ENCODE measurements at places on chromosomes 2 and 18. TPM values are rescaled to one million over a fixed set of nuclear protein-coding genes. Genes with fewer than 3 reads are reported as not detected.

DNA sequence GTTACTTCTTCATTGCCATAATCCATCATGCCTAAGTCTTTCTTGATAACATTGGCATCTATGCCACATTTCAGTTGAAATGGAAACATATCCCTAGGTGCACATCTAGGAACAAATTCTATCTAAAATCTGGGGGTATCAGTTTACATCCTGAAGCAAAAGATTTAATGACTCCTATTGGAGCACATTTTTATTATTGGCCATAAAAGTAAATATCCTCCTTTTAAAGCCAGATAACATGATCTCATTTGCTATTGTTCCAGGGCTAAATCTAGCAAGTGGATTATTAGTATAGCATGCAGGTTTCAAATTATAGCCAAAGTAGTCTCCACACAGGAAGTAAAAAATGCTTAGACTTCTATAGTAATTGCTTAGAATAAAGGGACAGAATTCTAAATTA lies 193.2 kb downstream of the CDH2 start:
- DNase-seq = no peak

- no peak for DNase-seq
Measured at GRCh38 chr18:61435064-61435652, 101.9 kb downstream of the CDH20 start.

- DNase-seq = no peak
Measured at GRCh38 chr2:48572816-48573215, 42.9 kb downstream of the STON1 start.

- no peak for DNase-seq
Measured at GRCh38 chr2:125227843-125228392, 1202.8 kb downstream of the CNTNAP5 start.

DNA sequence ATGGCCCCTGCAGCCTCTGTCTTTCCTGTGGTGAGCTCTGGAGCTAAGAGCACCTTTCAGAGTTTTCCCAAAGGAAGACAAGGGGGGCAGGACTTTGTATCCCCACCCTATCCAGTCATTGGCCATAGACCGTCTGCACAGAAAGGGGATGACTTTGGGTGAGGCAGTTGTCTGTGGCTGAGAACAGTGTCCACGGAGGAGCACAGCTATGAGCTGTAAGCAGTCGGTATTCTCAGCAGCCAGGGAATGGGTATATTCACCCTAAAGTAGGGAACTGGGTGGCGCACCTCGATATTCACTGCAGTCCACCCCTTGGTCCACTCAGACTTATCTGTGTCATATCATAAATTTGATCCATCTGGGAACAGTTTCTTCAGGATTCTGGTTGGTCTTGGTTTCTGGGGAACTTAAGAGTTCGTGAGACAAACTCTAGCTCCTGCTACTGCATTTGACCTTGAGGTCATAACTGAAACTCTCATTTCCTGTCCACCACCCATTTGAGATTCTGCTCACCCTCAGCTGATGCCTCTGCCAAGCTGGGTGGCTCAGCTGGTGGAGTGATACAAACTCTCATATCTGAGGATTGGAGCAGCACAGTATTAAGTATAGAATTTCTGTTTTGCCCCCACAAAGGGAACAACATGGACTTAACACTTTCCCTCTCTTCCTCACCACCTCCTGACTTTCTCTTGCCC lies 45.2 kb upstream of the SCG2 start:
- no peak for DNase-seq

GRCh38 chr2:61175036-61175435 lies 13.0 kb downstream of the C2orf74 start:
- no peak for DNase-seq

DNA sequence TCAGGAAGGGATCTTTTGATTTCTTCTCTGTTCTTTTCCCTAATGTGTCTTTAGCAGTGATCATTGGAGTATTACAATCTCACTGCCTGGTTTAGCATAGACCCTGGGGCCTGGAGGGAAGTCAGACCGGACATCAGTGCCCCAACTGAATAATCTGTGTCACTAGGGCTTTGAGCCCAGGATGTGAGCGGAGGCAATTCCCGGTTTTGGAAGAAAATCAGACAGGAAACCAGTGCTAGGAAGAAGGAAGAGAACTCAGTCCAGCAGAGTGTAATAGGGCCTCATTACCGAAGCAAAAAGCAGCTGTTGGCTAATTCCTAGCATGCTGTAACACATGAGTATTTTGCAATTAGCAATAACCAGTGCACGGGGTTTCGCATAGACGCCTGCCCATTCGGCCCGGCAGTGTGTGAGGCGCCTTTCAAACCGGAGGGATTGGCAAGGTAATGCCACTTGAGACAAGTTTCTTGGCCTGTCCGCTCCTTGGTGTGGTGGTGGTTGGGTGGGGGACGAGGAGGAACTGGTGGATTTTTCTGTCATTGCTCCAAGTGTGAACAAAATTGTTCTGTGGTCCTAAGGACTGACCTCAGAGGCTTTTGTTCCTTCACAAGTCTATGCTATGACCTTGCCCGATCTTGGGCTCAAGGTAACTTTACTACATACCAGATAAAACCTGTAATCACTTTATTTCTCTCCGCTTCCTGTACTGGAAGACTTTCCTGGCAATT lies 2.8 kb downstream of the FOSL2 start:
- DNase-seq = peak; percentile 59

DNA sequence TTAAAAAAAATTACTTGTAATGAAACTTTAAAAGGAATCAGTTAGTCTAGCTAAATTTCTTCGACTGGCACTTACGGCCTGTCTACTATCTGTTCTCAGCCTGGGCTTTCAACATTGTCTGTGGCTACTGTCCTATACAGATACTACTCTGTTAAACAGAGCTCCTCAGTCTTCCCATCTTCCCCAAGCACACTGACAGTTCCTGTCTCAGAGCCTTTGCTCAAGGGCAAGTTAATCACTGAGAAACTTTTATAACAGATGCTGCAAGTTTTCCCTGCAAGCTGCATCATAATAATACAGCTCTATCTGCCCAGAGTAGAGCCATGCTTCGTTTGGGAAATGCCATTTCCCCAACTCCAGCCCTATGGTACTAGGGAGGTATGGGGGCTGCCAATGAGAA lies 11.3 kb upstream of the YPEL5 start:
- DNase-seq = no peak

- DNase-seq = peak; percentile 42
Measured at GRCh38 chr2:12819103-12819475, 102.4 kb downstream of the TRIB2 start.

DNA sequence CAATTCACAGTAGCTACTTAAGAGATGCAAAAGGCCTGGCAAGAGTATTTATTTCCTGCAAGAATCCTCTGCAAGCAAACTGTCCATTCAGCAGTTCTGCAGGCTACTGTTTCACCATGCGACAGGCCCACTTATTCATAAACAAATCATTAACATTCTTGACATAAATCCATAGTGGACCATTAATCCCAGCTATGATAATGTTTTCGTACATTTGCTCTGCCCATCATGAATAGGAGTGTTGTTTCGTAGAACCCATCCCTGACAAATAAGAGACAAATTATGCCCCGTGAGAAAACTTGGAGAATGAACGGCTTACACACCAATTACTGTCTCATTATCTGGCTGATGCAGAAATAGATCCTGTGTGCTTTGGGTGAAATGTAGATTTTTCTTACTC lies 65.4 kb downstream of the PID1 start:
- DNase-seq = no peak

The VIT gene
- 13.3 TPM for total RNA-seq
